ENCODE measurements at places on chromosomes 13 and 19.

DNA sequence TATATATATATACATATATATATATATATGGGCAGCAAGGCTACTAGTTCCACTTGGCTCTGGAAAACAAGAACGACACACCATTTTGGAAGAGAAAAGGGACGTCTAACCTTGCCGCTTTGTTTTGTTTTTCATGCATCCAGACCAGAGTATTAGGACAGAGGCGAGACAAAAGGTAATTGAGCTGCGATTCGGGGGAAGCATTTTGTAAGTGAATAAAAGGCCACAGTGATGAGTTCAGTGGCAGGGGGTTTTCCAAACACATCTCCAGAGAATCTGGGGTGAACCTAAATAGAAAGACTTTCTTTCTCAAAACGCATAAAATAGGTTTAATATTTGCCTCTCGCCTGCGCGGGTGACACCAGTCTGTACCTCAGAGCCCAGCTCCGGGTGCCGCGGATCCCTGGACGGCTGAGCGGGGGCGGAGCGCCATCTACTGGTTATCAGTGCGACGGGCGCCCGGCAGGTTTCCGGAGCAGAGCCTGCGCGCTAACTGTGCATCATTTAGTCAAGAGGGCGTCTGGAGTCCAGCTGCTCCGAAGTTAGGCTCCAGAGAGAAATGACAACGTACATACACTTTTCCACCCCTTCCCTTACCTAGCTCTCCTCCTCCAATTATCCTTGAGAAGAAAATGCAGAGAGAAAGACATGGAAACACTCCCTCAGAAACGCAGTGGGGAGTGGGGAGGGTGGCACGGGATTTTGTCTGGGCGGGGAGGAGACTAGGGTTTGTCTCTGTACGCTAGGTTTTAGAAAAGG lies 262.3 kb downstream of the TBC1D4 start:
- DNase-seq, result peak; percentile 79

GRCh38 chr13:25901460-25902376 lies 150.1 kb downstream of the SHISA2 start:
- DNase-seq, result no peak

- no peak for DNase-seq
Measured at GRCh38 chr13:66803013-66803807, 426.9 kb downstream of the PCDH9 start.

DNA sequence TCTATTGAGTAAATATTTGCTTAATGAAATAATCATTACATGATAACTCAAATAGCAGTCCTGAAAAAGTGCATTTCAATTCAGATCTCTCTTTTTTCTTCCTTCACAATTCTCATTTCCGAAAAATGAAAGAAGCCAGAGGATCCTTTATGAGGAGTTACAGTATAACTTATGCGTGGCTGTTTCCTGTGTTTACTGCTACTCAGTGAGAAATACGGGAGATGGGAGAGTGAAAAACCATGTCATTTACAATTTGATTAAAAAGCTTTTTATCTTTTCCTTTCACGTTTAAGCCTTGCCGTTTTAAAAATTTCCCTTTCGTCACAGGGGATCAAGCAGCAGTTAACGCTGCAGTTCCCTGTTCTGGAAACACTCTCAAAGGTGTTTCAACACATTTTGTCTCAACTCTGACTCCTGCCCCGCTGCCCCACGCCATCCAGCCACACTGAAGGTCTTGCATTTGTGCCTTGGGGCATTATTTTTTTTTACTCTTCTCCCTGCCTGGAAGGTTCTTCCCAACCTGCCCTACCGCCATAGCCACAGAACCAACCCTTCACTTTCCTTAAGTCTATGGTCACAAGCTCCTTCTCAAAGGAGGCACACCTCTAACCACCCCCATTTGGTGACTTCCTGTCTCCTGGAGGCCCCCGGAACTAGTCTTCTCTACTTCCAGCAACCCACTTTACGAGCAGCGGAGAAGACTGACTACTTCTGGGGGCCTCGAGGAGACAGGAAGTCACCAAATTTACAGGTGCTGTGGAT lies 17.0 kb downstream of the KL start:
- DNase-seq, result no peak

DNA sequence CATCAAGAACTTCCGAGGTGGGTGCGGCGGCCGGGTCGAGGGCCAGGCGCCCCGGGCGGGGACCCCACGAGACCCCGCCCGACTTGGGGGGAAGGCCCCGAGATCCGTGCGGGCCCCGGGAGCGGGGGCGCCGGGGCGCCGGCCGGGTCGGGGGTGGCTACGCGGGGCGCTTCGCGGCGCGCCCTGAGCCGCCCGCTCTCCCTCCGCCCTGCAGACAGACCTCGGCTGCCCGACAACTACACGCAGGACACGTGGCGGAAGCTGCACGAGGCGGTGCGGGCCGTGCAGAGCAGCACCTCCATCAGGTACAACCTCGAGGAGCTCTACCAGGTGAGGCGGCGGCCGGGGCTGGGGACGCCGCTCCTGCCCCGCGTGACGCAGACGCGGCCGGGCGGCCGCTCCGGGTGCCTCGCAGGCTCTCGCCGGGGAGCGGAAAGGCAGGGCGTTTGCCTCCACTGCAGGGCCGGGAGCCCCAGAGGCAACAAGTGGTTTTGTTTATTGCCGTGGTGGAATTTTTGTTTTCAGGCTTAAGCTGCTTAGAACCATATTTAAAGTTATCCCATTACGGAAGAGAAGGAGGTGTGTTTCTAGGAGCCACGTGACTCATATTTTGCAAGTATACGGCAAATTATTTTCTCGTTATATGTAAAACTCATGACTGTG lies 477 bp downstream of the CUL4A start:
- DNase-seq, result no peak

DNA sequence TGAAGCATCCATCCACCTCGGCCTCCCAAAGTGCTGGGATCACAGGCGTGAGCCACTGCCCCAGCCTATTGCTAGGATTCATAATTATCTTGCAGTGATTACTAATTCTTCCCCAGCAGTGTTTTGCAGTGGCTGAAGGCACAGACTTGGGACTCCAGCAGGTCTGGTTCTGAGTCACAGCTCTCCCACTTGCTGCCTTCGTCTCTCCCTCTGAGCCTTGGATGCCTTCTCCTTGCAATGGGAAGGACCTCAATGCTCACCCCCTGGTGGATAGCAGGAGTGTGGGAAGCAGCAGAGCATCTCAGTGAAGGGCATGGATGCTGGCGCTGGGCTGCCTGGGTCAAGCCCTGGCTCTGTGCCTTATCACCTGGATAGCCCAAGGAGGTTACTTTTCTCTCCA lies 37.6 kb upstream of the SHKBP1 start:
- DNase-seq, result no peak

- no peak for DNase-seq
Measured at GRCh38 chr19:46755853-46756543, 9.7 kb upstream of the STRN4 start.

DNA sequence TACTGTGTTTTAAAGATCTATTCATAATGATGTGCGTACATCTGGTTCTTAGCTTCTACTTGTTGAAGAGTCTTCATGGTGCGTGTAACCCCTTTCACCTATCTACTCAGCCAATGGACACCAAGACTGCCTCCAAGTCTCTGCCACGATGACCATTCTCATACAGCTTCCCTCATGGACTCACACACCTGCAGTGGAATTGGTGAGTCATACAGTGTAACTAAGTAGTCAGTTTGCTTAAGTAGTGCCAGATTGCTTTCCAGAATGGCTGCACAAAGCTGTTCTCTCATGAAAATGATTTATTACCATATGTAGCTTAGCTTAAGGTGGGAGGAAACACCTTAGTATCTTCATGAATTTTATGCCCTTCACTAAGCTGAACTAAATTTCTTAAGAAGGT lies 112.3 kb downstream of the AKAP11 start:
- no peak for DNase-seq

GRCh38 chr19:3319643-3320353 lies 46.6 kb upstream of the NFIC start:
- no peak for DNase-seq

Measured in 8988T (cell line).